Keratinocyte (primary cell): ENCODE measurements at places on chromosomes 7 and 10.

DNA sequence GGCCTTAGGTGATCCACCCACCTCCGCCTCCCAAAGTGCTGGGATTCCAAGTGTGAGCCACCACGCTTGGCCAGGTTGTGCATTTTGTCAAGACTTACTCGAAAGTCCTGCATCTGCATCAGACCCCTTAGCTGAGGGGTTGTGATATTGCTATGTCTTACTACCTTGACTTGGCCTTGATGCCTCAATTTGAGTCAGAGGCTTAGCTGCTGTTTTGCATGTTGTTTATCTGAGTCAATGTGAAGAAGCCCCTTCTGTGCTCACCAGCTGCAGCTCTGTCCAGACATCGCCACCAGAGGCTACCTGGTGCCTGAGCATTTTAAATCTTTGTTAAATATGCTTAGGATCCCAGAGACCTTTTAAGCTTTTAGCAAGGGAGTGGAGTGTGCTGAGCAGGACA is 18.1 kb downstream of the UBE2D4 start:
- DNase-seq, result no peak

- no peak for DNase-seq
Measured at GRCh38 chr7:116780966-116781365, 81.4 kb upstream of the CAPZA2 start.

DNA sequence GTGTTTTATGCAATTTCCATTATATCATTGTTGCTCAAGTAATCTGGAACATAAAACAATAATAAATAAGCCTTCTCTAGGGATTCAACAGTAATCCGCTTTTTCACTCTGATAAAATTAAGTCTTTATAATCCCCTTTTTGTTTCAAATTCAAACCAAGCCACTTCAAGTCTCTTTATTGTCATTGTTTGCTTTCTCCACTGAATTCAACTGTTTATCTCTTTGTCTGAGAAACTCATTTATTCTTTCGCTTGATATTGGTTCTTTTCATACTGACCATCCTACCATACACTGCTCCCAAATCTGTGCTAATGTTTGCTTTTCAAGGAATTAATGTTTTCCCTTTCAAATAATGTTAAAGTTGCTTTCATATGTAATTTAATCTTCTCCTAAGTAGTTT is 550.4 kb upstream of the PCDH15 start:
- no peak for DNase-seq

DNA sequence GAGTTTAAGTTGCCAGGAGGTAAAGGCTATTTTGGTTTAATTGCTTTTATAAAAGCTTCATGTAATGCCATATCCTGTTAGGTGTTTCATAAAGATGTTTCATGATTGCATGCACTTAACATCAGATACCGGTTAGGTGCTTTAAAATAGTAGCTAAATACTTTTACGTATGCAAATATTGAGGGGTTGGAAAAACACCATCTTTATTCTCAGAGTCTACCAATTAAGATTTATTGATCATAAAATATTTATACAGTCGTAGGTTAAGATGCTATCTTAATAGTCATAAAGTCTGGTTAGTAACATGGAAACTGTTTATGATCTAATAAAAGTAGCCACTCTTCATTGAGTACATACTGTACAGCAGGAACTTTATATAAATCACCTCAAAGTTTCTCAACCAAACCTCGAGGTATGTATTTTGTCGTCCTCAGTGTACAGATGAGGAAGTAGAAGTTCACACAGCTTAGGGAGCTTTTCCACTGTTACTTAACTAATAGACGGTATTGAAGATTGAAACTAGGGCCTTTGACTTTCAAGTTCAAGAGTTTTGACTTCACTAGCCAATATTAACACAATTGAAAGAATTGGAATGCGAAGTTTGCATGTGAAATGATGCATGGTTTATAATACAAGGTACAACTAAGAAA is 897.1 kb downstream of the GATA3 start:
- DNase-seq, result no peak

DNA sequence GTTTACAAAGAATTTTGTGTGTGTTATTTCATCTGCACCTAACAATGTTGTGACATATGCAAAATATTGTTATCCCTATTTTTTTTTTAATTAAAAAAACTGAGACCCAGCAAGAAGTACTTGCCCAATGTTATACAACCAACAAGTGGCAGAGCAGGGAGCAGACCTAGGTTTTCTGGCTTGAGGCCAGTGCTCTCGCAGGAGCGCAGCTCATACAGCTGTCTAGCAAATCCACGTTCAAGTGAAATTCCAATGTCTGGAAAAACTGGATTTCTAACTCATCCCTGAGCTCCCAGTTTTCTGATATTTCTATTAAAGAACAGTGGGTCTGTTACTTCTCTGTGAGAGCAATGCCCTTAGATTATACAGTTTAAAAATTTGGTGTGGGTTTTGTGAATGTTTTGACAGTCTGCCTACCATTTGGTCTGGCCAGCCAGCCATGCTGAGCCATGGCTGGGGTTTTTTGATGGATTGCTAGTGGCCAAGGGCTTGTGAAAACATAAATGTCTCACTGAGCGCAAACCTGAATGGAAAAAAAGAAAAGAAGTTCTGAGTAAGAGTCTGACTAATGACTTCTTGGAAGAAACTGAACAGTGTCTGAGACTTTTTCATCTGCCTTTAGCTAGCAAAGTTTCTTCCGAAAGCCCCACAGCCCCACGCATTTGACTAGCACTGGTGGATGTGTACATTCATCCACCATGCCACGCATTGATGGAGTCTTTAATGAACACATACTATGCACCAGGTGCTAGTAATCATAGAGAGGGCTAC is 15.4 kb upstream of the PRF1 start:
- no peak for DNase-seq

- no peak for DNase-seq
Measured at GRCh38 chr7:371779-372545, 82.0 kb downstream of the FOXL3 start.
